ENCODE measurements at places on chromosomes 12 and 14.

GRCh38 chr14:81776531-81776930 is 242.9 kb upstream of the SEL1L start:
- no peak for DNase-seq

GRCh38 chr12:11808931-11809330 is 159.5 kb downstream of the ETV6 start:
- no peak for DNase-seq

DNA sequence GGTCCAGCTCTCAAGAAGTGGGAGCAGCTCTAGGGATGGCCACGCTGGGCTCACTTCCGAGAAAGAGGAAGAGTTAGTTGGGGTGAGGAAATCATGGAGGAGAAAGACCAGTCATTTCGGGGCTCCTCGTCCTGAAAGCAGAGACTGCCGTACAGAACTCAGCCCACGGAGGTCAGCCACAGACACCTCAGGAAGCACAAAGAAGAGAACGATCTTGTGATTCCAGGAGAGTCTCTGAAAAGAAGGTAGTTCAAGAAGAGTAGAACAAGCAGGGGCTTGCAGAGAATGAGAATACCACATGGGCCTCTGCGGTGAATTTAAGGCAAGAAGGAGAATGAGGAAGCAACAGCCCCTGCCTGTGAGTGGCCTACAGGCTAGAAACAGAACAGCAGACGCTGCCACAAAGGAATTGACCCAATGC is 311.9 kb downstream of the CACNA1C start:
- DNase-seq, result no peak

- DNase-seq, result no peak
Observed at GRCh38 chr14:96277890-96278289, 21.9 kb downstream of the BDKRB1 start.

- no peak for DNase-seq
Observed at GRCh38 chr12:115956236-115956635, 321.3 kb downstream of the MED13L start.

DNA sequence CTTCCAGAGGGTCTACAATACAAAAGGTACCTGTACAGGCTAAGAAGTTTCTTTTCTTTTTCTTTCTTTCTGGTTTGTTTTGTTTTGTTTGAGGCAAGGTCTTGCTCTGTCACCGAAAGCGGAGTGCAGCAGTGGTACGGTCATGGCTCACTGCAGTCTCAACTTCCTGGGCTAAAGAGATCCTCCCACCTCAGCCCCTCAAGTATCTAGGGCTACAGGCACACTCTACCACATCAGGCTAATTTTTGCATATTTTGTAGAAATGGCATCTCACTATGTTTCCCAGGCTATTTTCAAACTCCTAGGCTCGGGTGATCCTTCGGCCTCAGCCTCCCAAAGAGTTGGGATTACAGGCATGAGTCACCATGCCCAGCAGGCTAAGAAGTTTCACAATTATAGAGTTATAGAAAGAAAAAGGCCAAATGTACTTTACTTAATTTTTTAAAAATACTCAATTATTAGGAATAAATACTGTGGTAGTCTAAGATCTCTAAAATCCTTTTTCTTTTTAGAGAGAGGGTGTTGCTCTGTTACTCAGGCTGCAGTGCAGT is 3.0 kb upstream of the PIGH start:
- no peak for DNase-seq

- no peak for DNase-seq
Observed at GRCh38 chr12:75976113-75976512, 55.5 kb downstream of the PHLDA1 start.

DNA sequence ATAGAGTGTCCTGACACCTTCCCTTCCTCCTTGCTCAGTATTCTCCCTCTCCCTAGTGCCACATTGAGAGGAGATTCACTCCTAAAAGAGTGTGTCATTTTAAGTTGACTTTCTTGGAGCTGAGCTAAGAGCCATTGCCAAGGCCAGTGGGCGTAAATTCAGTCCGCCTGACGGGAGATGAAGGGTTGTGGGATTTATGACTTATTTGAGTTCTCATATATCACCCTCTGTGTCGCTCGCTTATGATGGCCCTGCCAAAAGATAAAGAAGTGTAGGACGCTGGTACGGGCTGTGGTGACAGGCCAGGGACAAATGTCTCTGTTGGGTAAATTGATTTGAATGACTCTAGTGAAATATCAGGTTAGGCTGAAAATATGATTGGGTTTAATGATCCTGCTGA is 867.4 kb downstream of the NRXN3 start:
- DNase-seq, result no peak

DNA sequence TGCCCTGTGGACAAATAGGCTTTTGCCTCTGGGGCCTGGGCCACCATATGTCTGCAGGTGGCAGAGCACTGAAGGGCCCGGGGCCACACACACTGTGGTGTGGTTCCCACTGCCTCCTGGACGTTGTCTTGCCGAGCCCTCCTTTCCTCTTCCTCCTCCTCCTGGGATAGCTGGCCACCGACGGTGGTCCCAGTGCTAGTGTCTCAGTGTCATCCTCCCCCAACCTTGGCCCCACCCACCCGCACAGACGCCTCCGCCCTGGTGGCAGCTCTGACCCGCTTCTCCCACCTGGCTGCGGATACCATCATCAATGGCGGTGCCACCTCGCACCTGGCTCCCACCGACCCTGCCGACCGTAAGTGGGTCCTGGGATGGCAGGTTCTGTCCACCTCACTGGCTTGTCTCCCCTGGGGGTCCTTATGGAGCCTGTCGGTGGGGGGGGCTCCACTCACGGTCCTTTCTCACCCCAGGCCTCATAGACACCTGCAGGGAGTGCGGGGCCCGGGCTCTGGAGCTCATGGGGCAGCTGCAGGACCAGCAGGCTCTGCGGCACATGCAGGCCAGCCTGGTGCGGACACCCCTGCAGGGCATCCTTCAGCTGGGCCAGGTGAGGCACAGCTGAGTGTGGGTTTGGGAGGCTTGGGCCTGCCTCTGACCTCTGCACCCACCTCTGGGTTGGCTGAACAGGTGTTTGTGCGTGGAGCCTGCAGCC is 23.5 kb downstream of the HIP1R start:
- DNase-seq, result no peak

DNA sequence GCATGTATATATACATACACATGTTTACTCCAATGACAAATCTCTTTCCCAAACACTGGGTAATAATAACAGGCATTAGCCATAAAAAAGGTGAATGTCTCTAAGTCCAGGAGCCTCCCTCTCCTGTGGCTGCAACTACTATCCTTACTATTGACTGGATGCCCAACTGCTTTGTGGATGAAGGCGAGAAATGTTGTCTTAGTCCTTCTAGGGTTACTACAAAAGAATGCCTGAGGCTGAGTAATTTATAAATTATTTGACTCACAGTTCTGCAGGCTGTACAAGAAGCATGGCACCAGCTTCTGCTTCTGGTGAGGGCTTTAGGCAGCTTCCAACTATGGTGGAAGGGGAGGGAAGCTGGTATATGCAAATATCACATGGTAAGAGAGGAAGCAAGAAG is 366.0 kb upstream of the DDHD1 start:
- DNase-seq, result no peak

- no peak for DNase-seq
Observed at GRCh38 chr12:129607301-129607700, 296.5 kb downstream of the TMEM132D start.

DNA sequence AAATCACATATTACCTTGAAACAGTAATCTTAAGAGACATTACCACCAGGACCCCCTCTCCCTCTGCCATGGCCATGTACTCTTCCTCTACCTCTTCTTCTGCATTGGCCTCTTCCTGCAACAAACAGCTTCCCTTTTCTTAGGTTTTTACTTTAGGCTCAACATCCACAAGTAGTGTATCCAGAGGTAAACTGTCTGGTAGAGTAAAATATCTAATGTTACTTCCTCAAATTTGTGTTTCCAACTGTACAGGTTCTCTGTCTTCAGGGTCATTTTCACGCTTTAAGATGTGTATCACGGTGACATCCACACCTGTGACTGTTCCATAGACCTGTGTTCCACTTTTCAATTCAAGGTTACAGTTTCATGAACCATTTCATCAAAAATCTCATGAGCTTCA is 13.4 kb downstream of the CDK17 start:
- no peak for DNase-seq

GRCh38 chr12:20695232-20695631 is at the start of gene SLCO1C1:
SLCO1C1 (plus strand) TSS chr12:20695332; CDS start chr12:20699577, 4,245 bp downstream.
- DNase-seq, result no peak

GRCh38 chr12:2826721-2827515 is 7.9 kb downstream of the NRIP2 start:
- DNase-seq, result no peak

DNA sequence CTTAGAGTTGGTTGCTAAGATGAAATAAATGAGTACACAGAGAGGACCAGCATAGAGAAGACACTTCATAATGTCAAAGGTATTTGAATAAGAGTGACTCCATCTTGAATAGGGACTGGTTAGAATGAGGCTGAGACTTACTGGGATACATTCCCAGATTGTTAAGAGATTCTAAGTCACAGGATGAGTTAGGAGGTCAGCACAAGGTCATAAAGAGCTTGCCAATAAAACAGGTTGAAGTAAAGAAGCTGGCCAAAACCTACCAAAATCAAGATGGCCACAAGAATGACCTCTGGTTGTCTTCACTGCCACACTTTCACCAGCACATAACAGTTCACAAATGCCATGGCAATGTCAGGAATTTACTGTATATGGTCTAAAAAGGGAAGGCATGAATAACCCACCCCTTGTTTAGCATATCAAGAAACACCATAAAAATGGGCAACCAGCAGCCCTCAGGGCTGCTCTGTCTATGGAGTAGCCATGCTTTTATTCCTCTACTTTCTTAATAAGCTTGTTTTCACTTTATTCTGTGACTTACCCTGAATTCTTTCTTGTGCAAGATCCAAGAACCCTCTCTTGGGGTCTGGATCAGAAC is 8.3 kb upstream of the SERPINA1 start:
- DNase-seq, result no peak

- peak; percentile 34 for DNase-seq
Observed at GRCh38 chr12:57093415-57094207, 4.7 kb downstream of the NAB2 start.

GRCh38 chr14:105091517-105092170 is 26.4 kb upstream of the GPR132 start:
- DNase-seq, result no peak

GRCh38 chr12:26278666-26279065 is 83.3 kb downstream of the SSPN start:
- no peak for DNase-seq

DNA sequence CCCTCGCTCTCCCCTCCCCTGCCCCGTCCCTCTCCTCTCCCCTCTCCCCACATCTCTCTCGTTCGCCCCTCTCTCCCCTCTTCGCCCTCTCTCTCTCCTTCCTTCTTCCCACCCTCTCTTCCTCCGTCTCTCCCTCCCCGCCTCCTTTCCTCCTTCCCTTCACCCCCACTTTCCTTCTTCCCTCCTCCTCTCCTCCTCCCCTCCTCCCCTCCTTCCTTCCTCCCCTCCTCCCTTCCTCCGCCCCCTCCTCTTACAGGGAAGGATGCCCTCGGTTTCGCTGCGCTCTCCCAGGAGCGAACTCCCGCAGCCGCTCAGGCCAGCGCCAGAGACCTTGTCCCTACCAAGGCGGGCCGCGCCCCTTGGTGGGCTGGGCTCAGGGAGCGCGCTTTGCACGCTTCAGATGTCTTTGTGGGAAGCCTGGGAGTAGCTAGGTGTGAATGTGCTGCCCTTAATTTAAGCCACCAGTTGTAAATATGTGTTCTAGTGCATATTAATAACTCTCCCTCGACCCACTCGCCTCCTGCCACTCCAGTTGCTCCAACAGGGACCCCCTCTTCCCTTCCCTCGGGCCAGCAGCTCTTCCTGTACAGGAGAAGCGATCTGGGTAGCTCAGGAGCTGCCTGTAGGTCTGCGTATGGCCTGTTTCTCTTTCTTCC is 13.3 kb upstream of the MAP3K9 start:
- DNase-seq, result no peak

DNA sequence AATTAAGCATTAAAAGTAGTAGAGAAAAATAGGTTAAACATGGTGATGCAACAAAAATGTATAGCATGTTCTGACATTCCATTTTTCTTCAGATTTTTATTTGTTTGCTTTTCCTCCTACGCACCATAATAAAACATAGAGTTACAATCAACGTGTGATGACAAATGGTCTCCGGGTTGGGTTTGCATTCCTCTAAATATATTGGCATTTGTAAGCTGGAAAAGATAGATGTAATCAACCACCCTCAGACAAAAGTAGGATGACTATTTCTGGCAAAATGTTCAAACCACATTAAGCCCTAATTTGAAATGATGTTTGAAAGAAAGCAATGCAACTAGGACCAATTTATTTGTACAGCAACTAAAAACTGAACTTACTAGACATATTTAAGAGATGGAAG is 58.4 kb downstream of the SLC25A21 start:
- no peak for DNase-seq

DNA sequence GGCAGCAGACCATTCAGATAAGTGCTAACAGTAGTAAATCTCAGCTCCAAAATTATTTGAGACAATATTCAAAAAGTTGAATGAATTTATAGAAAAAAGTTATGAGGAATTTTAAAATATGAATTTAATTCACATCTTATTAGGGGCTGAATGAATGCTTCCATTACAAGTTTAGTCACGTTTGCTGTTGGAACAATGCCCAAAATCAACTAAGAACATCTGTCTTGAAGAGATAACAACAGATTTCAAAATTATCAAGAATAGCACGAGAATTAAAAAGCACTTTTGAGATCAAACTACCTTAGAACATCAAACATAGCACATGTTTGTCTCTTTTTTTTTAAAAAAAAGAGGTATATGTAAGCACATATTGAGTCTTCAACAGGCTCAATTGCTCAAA is 115.4 kb upstream of the PPFIA2 start:
- DNase-seq, result no peak
